G401 (cell line): ENCODE measurements at places on chromosomes 5 and 9. TPM values are rescaled to one million over a fixed set of nuclear protein-coding genes. Genes with fewer than 3 reads are reported as not detected.

GRCh38 chr9:8764051-8764450 lies 964.5 kb upstream of the DMAC1 start:
- no peak for DNase-seq

GRCh38 chr5:88808153-88808552 lies 74.8 kb downstream of the MEF2C start:
- no peak for DNase-seq

DNA sequence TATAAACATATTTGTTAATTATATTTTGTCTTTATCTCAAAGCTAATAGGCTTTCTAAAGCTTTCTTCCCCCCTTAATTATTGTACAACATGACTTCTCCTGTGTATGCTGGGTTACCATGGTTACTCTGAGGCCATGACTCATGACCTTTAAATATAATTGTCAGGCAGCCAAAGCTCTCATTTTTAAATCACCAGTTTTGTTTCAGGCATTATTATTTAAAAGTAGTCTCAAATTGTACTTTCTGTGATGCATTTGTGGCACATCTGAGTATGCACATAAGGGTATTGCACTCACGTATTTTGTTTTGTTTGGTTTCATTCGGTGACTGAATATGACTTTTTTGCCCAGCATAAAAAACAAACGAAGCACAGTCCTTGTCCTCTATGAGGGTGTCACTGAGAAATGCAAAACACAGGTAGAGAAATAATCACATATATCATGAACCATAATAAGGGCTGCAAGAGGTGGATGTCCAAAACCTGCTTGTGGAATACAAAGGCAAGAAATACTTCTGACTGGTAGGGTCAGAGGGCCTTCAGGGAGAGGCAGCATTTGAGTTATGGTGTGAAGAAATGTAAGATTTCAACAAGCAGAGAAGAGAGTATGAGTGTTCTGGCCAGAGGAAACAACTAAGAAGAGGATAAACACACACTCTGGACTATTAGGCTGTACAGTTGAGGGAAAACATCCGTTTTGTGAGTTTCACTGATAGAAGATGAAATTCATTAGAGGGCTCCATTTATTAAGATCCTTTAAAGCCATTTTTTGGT lies 2.1 kb downstream of the CCDC192 start:
- DNase-seq: no peak

DNA sequence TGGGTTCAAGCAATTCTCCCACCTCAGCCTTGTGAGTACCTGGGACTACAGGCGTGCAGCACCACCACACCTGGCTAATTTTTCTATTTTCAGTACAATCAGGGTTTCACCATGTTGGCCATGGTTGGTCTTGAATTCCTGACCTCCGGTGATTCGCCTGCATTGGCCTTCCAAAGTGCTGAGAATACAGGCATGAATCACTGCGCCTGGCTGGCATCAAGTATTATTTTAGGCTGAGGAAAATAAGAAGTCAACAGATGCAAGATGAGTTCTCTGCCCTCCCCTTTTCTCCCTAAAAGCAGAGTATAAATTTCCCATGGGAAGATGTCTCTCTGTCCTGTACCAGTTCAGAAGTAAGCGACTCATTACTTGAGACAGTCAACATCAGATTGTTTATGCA lies 71.5 kb downstream of the ELAVL2 start:
- DNase-seq: no peak

DNA sequence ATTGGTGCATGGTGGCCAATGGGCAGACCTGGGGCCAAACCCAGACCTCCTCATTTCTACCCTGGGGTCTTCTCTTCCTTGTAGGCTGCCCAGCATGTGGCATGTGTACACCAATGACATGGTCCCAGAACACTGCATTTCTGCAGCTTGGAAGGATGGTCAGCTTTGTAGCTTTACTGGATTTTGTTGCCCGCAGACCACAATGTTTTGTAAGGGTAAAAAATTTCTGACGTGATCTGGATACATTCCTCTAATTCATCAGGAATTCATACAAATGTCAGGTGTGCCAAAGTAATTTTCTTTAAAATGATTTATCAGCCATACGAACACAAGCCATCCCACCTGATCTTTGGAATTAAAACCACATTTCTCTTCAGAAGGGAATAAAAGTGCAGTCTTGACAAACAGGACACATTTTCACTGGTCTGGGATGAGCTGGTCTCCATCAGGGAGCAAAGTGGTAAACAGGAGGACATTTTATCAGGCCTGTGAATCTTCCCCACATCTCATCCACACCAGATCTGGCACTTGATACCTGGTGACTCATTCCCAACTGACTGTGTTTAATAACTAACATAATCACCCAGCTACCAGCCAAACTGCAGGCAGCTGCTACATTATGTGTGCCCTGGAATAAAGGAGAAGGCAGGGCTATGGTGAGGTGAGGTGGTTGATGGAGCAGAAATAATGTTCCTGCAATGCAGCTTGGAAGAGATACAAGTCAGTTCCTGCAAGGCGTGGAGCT lies 103.9 kb downstream of the SPOCK1 start:
- DNase-seq: peak; percentile 83

- no peak for DNase-seq
Observed at GRCh38 chr5:78666041-78666444, 17.5 kb upstream of the LHFPL2 start.

DNA sequence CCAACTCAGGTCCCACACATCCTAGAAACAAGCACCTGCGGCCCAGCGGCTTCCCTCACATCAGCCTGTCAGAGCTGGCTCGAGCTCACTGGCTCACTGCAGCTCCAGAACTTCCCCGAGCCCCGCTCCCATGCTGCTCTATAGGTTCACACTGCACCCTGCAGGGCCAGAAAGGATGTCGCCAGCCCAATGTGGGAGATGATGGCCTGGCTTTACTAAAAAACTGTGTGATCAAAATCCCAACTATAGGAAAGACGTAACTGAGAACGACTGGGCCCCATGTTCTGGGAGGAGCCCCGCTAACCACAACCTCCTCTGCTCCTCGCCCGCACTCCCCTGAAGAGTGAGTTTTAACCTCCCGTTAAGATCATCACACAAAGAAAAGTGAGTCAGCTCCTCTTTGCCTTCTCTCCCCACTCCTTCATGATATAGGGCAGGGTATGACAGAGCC lies 4.6 kb downstream of the SURF4 start:
- DNase-seq: no peak

DNA sequence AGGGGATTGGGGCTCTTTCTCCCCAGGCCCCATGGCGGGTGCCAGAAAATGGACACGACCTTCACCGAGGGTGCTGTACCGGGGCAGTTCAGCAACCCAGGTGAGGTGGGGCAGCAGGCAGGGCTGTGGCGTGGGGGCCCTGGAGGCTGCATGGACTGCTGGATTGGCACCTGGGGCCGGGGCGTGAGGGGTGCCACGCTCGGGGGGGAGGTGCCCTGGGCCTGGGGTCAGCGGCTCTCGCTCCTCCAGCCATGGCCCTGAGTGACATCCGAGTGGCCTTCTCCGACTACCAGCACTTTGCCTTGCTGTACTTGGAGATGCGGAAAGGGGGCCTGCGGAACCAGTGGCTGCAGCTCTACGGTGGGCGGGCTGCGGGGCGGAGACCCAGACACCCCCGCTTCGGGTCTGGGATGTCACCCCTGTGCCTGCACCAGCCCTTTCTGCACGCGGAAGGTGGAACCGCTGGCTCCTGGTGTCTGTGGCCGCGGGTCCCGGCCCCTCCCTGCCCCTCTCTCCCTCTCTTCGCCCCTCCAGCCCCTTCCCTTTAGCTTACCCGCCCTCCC lies 1.8 kb downstream of the LCNL1 start:
- DNase-seq: no peak

Gene GPRIN1
- 15.3 and 19.9 TPM in 2 replicates for total RNA-seq

DNA sequence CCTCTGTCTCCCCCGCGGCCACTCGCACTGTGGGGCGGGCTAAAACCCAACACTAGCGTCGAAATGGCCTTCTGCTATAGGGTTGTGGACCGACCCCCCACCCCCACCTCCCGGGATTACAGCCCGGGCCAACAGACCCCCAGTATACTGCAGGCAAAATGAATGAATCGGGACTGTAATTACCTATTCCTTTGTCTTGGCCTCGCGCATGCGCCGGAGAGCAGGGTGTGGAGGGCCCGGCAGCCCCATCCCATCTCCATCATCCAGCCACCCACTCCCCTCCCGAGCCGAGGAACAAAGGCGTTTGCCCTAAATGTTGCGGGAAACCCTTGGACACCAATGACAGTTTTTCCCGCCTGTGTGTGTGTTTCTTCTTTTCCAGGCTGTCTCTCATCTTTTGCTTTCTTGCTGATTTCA lies 1.6 kb downstream of the BASP1 start:
- peak; percentile 80 for DNase-seq

Gene OR1L8
- total RNA-seq: not detected in 2 replicates

GRCh38 chr9:97666907-97667686 lies 30.0 kb downstream of the XPA start:
- DNase-seq: no peak

DNA sequence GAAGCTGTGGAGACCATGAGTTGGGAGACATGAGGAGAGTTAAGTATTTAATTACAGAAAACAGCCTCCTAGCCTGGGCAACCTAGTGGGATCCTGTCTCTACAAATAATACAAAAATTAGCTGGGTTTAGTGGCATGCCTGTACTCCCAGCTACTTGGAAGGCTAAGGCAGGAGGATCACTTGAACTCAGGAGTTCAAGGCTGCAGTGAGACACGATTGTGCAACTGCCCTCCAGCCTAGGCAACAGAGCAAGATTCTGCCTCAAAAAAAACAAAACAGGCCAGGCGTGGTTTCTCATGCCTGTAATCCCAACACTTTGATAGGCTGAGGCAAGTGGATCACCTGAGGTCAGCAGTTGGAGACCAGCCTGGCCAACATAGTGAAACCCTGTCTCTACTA lies 52.6 kb downstream of the AQP7 start:
- no peak for DNase-seq

DNA sequence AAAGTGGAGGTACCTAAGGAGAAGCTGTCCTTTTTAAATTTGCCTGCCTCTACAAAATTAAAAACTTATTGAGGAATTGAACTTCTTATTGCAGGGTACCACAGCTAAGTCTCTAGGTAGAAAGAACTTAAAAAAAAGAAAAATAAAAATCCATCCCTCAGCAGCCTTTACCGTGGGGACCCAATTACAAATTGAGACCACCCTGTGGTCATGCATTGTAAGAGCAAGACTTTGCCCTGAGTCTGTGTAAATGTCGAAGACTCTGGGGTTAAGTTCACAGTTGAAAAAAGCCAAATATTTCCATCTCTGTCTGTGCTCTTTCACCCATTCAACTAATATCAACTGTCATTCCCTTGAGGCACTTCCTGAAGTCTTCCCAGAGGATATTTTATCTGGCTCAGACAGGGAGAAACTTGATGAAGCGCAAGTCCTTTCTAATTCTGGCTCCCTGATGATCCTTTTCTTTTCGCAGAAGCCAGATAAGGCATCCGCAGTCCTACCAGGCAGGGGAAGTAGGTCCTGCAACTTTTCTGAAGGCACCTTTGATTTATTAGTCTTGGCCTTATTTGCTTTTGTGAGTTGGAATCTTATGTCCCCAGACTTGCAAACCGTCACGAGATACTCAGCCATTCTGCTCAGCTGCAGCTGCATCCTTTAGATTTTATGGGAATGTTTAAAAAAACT lies 323.8 kb upstream of the WWC1 start:
- no peak for DNase-seq

GRCh38 chr9:111454751-111455150 lies 29.4 kb downstream of the ECPAS start:
- no peak for DNase-seq

GRCh38 chr5:178454303-178454702 lies 135.9 kb downstream of the COL23A1 start:
- no peak for DNase-seq

Gene ANKRD20A1
- 0.41 TPM in 1 of 2 replicates, not detected in the other for total RNA-seq

Gene CCDC187
- 0.55 and 0.61 TPM in 2 replicates for total RNA-seq

DNA sequence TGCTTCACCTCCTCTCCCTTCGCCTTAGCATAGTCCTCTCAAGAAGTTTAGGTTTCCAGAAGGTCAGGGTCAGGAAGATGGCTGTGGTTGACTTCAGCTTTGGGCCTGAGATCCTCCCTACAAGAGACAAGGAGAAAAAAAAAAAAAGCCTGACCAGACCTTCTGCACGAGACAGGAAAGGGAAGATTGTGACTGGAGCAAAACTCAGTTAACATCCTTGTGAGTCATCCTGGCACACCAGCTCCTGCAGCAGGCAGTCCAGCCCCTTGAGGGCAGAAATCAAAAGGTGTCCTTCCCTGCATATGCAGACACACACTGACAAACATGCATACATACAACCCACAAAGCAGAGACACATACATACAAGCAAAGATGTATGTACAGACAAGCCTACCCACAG lies 18.0 kb upstream of the ENHO start:
- DNase-seq: no peak

DNA sequence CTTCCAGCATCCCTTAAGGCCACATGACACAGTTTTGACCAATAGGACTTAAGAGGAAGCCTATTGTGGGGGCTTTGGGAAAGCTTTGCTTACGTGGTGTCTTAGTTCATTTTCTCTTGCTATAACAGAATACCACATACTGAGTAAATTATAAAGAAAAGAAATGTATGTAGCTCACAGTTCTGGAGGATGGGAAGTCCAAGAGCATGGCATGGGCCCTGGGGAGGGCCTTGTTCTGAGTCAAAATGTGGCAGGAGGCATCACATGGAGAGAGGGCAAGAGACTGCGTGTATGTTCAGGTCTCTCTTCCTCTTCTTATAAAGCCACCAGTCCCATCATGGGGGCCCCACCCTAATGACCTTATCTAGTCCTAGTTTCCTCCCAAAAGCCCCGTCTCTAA lies 68.6 kb upstream of the CPEB4 start:
- DNase-seq: no peak

DNA sequence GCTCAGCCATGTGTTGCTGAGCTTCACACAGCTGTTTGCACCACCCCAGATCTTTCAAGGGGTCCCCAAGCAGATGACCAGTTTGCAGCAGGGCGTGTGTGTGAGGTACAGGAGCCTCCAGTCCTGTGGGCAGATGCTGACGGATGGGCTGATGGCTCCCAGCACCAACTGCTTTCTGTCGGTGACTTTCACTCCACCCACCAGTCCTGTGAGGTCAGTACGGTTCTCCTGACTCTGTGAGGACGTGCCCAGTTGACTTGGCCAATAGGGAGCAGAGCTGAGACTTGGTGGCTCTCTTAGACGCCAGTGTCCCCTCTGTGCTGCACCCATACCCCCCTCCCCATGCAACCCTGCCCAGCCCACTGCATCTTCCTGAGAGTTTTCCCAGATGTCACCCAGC lies 19.7 kb downstream of the COL5A1 start:
- DNase-seq: no peak

GRCh38 chr5:92941806-92942205 lies 639.2 kb downstream of the NR2F1-AS1 start:
- no peak for DNase-seq

DNA sequence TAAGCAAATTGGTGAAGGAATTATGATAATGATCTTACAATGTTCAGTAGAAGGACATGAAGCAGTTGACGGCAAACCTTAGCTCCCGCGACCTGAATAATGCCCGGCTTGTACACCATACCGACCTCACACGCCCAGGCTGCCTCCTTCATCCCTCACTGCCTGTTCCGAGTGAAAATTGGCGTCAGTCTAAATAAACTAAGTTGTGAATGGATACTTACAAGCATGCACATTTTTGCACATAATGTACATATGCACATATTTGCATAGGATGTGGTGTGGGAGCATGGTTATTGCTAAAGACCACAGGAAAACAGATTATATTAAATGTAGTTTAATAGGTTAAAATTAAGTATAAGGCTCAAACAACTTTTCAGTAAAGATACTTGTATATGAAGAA lies 14.9 kb downstream of the OR2Y1 start:
- no peak for DNase-seq
